ENCODE measurements at places on chromosomes 1 and 21. TPM values are rescaled to one million over a fixed set of nuclear protein-coding genes. Genes with fewer than 3 reads are reported as not detected.

DNA sequence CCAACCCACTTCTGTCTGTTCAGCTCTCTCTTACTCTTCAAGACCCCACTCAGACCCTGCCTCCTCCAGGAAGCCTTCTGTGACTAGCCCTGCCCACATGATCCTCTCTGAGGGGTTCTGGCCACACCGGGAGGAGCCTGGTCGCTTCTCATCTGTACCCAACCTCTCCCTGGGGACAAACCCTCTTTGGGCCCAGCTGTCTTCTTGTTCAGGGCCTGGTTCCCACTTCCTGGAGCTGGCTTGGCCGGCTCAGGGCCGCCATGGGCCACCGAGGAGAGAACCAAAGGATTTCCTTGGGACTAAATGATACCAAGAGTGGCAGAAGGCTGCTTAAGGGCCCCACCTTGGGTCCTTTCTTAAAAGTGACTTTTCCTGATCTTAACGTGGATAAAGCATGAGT lies 124.7 kb upstream of the ZBTB40 start:
- DNase-seq = no peak

DNA sequence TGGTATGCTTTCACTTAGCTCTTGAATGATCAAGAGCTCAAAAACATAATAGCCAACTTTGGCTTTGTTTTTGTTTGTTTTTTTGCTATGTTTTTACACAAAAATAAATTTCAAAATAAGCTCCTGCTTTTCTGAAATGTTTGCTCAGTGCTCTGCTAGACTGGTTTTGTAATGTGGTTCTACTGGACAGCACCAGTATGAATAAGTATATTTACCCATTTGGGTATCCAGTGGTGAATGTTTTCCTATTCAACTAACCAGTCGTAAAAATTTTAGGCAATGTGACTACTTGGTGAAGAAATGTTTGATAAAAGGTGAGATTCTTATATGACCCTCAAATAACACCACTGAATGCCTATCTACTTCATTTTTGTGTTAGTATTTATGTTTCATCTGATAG lies 308.6 kb downstream of the PTPRC start:
- no peak for DNase-seq

- no peak for DNase-seq
Measured at GRCh38 chr1:32729254-32730046, 26.9 kb upstream of the SYNC start.

LRRIQ3 gene
- 0.89 TPM for polyA plus RNA-seq
